Activated T-helper 1 cell treated with Interleukin-2 at 50 U/mL for 16 hours (primary cell): ENCODE measurements at places on chromosomes 1 and 21.

DNA sequence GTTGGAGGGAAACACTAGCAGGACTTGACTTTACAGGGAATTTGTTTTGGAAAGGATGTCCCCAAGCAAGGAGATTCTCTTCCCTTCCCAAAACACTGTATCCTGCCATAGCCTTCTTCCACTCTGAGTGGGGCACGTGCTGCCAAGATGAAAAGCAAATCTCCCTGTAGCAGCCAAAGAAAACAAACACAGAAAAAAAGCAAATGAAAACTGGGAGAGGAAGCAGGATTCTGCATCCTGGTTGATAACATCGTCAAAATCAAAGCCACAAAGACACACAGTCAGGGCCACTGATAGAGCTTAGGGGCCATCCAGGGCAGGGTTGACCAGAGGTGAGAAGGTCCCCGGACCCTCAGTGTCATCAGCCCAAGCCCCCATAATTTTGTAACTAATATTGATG is 16.0 kb upstream of the MTARC2 start:
- no peak for DNase-seq

DNA sequence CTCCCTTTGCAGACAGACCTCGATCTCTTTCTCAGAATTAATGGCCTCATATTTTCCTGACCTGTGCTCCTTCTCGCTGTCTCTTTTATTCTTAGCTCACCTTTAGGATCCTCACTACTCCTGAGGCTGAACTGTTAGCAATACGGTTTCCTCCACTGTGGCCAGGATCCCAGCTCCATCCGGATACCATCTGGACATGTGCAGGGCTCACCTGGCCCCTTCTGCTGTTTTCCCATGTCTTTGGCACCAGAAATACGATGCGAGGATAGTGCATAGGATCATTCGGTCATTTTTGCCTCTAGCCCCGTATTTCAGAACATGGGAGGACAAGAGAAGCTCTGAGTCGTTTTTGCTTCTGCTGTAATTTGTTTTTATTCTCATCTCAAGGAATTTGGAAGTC is 108.5 kb upstream of the KIF26B start:
- DNase-seq: no peak

- no peak for DNase-seq
Measured at GRCh38 chr1:220843481-220844011, 35.7 kb upstream of the HLX start.

- no peak for DNase-seq
Measured at GRCh38 chr1:8846263-8846662, 28.8 kb upstream of the RERE start.

- no peak for DNase-seq
Measured at GRCh38 chr1:10253755-10254154, 43.4 kb downstream of the KIF1B start.

DNA sequence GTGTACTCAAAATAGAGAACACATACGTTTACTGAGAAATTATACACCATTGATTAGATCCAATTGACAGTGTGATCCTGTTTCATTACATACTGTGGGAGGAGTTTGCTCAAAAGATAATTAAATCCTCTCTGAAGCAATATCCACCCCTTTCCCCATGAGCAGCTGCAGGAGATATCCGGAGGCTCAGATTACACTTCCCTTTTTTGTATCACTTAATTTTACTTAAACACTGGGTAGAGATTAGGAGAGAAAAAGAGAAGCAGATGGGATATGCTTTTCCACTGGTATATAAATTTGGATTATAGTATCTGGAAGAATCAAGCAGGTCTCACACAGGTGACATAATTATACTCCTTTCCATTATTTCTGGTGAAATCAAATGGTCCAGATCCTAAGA is 333.3 kb upstream of the ZRANB2 start:
- no peak for DNase-seq

DNA sequence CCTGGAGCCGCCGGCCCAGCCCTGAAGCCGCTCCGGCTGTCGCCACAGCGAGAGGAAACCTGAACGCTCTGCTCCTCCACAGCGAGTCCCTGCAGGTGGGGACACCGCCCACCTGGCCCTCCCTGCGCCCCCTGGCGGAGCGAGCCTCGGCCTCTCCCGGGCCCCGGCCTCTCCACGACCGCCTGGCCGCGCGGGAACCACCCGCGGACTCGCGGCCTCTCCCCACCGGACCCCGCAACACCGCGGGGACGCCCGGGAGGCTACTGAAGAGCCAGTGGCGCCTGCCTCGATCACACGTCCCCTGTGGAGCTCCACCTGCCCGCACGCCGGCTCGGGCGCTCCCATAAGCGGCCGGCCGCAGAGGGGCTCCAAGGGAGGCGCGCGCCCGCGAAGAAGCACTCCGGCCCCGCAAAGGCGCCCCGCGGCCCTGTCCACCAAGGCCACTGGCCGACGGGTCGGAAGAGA is 109.6 kb downstream of the KCNN3 start:
- peak; percentile 73 for DNase-seq

DNA sequence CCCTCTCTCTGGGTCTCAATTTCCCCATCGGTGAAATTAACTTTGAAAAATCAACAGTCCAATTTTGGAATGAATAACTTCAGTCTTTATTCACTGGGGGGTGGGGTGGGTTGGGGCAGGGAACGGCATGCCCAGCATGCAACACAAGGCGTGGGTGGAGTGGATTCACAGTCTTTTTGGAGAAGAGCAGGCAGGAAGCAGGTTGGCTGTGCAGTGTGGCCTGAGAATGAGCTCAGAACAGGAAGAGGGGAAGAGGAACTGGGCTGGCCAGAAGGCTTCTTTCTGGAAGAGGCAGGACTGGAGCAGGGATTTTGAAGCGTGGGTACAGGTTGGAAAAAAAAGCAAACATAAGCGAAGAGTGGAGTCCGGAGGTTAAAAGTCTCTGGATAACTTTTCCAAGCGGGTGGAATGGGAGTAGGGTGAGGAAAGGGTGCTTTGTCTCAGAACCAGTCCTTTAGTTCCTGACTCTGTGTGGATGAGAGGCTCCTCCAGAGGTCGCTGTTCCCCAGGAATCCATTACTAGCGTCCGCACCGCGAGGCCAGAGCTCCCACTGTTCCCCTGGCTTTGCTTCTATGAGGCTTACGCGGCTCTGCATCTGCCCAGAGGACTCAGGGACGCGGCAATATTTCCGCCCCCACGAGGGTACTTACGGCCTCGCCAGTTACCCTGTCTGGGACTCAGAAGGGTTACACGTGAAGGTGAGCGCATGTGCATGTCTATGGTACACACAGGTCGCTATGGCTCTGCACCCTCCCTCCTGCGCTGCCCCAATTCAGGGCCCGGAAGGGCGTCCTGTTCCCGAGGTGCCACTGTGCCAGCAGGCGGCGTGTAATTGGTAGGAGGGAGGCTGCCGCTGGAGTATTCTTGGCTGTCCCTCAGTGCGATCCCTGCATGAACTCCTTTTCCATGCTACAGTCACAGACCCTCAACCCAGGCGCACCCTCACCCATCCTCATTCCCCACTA is 5.5 kb upstream of the FOXD2 start:
- no peak for DNase-seq

DNA sequence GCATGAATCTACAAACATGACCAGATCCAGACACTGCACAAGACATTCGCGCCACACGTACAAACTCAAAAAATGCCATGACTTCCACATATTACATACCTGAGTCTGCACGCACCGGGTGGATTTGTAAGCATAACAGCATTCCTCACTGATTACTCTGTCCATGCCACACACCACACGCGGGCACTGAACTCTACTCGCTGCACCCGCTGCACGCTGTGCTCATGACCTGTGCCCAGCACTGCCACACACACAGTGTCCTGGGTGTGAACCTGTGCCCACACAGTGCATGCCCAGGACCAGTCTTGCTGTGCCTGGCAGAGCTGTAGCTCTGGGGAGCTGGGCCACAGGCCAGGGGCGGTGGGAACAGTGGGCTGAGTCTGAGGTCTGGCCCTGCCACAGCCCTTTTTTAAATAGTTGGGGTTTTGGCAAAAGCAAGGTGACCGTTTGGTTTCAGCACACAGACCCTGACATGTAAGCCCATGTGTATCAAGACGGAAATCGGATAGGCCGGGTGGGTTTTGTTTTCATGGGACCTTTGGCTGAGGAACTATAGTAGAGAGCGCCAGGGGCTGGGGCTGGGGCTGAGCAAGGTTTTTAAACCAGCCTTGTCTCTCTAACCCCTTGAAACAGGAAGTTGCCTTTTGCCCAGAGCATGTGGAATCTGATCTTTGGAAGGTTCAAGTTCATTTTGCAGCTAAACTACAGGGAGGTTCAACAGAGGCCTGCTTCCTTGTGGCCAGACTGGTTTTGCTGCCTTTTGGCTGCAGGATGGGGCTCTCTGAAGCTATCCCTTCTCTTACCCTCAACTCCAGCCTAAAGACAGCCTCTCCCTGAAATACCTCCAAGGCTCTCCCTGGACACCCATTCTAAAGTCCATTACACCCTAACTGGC is 12.3 kb upstream of the GOLT1A start:
- no peak for DNase-seq

DNA sequence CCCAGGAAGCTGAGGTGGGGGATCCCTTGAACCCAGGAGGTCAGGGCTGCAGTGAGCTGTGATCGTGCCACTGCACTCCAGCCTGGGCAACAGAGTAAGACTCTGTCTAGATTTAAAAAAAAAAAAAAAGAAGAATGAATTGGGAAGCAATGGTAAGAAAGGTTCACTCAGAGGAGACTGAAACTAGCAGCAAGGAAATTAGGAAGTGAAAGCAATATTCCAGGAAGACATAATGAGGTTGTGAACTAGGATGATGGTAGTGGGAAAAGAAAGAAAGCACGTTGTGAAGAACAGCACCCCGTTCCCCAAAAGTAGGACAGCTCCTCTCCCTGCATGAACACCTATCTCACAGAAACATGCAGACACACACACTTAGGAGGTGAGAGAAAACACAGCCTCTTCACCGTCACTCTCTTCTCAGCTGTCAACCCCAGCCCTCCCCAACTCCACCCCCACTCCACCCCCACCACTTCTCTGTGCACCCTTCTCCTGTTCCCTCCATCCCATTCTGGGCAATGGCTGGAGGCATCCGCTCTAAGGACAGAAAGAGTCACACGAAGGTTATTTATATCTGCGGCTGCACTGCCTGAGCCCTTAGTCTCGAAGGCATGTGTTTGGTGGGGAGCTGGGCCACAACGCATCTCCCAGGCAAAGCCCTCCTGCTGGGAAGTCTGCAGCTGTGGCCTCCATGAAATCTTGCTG is 101.8 kb upstream of the LPGAT1 start:
- DNase-seq: no peak

DNA sequence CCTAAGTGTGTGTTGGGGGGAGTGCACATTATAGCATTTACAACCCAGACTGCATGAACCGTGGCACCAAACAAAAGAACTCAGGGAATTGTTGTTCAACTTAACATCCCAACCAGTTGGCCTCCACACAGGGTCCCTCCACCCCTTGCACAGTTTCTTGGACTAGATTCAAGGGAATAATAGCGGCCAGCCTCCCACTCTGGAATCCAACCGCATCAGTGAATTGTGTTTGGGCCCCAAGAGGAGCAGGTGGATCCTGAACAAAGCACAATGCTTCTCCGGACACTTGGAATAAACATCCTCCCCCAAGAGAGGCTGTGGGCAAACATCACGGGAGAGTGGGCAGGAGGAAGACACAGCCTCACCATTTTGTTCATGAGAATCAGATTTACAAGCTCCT is 18.2 kb downstream of the CD34 start:
- no peak for DNase-seq

GRCh38 chr1:187003353-187003752 is 174.6 kb downstream of the PLA2G4A start:
- no peak for DNase-seq

DNA sequence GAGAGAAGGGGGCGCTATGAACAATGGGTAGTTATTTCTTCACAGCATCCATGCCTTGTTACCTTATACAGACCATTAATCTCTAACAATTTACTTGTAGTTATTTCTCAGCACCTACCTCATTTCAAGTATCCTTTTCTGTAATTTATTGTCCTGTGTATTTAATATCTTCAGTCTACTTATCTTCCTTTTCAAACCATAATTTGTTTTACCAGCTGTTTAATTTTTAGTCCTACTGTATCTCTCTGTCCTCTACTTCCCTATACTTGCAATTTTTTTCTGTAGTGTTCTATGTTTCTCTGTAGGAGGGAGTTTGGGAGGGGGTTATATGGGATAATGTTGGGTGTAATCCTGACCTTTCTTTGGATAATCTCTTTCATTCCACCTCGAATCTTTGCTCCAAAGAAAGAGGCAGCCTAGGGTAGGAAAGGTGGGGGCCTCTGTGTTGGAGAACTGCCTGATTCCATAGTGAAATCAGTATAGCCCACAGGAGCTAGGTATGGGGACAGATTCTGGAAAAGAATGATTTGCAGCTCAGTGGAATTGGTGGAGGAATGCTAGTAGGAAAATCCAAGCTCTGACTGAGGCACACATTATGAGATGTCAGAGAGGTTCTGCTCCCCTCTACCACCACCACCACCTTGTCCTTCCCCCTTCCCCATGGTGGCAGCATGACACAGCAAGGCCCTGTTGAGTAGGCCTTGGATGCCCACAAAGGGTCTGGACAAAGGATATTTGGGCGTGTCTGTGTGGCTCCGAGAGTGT is 642 bp downstream of the MLLT11 start:
- DNase-seq: no peak

DNA sequence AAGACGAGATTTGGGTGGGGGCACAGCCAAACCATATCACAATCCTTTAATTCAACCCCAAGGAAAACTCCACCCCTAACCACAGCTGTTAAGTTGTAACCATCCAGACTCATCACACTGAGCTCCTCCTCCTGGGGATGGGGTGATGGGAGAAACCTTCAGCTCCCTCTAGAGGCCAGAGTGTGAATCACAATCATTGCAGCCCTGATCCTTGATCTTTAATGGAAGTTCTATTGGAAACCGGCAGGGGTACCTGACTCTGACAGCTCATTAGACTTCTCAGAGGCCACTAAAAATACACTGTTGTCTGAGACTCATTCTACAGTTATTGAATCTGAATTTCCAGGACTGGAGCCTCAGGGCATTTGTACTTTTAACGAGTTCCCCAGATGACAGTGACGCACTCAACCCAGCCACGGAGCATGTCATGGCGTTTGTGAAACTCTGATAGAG is 127.2 kb downstream of the IGSF21 start:
- no peak for DNase-seq

DNA sequence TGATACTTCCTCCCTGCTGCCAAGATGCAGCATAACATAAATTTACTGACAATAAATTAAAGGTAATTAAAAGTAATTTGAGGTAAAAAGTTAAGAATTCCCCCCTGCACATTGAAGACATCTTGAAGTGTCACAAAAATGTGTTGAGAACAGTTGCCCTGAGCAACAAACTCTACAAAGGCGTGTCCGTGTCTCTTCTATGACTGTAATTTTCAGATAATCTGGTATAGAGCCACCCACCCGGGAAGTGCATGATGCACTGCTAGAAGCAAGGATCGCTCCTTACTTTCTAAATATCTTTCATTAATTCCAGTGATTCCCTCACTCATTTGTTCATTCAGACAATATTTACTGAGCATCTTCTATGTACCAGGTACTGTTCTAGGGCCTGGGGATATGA is 11.0 kb upstream of the CASQ1 start:
- no peak for DNase-seq

- no peak for DNase-seq
Measured at GRCh38 chr1:56359056-56359455, 220.3 kb downstream of the PLPP3 start.

GRCh38 chr1:178713259-178713658 is 11.8 kb upstream of the RALGPS2 start:
- DNase-seq: no peak
